ENCODE measurements at places on chromosomes 2 and 18. TPM values are rescaled to one million over a fixed set of nuclear protein-coding genes. Genes with fewer than 3 reads are reported as not detected.

DNA sequence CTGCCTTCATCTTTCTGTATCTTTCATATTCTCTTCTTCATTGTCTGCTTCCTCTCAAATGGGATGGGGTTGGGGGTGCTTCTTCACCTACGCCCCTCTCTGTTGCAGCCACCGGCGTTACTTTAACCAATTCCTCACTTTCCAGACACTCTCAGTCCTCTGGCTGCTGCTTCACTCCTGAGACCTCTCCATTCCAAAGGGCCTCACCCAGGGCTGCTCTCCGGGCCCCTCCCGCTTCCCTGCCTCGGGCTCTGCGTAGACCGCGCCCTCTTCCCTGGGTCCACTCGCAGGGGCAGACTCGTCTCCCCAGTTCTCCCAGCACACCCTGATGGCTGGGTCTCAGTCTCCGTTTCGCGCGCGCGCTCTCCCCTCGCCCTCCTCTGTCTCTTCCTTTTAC lies 926 bp downstream of the SERPINB8 start:
- peak; percentile 51 for DNase-seq

C2orf78 gene
- total RNA-seq, result not detected

DNA sequence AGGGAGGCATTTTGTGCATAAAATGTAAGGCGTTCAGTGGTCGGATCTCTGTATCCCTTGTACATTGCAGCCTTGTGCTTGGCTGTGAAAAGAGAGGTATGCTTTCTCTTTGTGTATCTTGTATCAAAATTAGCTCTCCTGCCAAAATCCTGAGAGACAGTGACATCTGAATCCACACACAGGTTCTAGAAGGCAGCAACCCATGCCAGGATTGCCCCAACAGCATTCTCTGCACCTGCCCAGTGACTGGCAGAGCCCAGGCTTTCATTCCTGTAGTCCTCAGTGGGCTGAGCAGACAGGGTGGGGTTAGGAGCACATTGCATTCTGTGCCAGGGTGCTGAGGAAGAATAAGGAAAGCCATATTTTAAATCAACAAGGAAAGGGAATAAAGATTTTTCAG lies 740.3 kb upstream of the RAB6C start:
- DNase-seq, result no peak

DNA sequence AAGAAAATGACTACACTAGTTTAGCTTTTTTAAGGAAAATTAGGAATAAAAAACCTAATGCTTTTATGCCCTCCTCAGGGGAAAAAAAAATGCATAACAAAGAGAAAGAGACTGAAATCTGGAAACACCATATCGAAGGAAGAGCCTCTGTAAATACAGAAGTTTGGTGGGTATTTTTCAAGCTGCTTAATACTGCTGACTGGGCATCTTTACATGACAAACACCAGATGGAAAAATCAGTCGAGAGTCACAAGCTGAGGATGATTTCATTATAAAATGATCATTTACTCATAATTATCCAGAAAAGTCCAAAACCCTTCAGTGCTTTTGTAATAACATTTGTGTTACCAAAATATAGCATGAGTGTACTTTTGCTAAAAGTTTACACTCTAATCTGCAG lies 1600.7 kb upstream of the ACVR2A start:
- no peak for DNase-seq

DYNAP gene
- total RNA-seq, result not detected

DNA sequence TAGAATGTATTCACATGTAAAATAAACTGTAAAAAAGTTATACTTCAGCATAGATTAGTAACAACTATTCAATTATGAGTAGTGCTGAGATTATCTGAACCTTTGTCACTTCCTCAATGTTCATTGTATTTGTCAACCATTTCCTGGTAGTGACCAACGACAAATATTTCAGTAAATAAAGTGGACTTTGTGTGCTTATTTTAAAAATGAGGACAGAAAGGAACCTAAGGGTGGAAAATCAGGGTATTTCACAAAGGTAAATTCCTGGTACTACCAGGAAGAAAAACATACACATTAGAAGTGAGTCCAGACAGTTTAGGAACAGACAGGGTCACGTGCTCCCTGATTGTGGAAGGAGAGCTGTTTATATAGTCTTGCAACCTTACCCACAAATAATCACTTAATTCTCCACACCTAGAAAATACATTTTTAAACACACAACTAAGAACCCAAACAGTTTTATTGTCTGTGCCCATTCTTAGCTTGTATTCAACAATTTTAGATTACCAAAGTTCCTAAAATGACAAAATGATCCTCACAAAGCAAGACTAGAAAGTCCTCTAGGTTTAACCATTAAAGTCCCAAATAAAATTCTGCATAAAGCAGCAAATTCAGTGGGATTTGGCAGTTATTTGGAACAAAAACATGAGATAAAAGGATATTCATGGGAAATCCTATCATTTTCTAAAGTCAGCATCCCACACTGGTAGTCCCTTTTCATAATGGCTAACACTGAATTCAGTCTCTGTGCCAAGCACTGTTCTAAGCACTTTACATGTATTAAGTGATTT lies 28.2 kb downstream of the PELI1 start:
- no peak for DNase-seq

CRIM1 gene
- total RNA-seq, result 35.7 TPM

- no peak for DNase-seq
These were observed 118.8 kb downstream of the ZNF516 start for GRCh38 chr18:76376225-76376624.

- no peak for DNase-seq
These were observed 170.9 kb upstream of the GATA6 start for GRCh38 chr18:21998486-21998885.

DNA sequence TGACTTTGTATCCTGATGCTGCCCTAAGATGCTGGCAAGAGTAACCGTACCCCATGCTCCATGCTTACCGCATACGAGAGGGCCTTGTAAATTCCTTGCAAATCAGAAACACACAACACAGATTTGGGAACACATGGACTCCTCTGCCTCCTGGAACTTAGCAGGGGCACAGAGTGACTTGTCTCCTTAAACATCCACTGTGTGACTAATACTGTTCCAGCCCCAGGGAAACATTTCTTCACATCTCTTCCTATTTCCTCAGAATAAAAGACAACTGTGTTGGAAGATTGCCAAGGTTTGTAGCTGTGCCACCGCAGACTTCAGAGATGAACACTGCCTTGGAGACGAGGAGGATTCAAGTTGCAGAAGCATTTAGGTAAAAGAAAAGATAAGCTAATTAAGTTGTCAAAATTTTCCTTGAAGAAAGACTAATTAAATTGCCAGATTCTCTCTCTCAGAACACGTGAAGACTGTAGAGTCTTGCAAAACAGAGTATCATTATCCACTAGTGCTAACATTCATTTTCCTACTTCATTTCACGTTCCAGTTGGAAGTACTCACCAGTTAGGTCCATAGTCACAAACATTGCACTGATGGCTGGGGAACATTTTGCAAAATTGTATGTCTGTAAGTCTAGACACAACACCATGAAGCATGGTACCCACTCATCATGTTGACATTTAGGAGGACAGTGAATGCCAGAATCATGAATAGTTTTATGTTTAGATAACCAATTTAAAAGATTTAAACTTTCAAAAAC lies 188.8 kb downstream of the TSN start:
- no peak for DNase-seq

GRCh38 chr2:237599465-237600110 lies 9.1 kb upstream of the RAB17 start:
- no peak for DNase-seq

GRCh38 chr2:66582104-66582986 lies 147.4 kb downstream of the MEIS1 start:
- DNase-seq, result peak; percentile 29

GRCh38 chr18:79333046-79333445 lies 62.7 kb upstream of the NFATC1 start:
- DNase-seq, result no peak

All from glutamatergic neuron (in vitro differentiated cells).